ENCODE measurements at places on chromosomes 7 and 10.
A peak's percentile ranks its signal among the peaks of the same experiment; 100 is the strongest.

- no peak for DNase-seq
Measured at GRCh38 chr7:12531784-12532183, 38.7 kb upstream of the SCIN start.

DNA sequence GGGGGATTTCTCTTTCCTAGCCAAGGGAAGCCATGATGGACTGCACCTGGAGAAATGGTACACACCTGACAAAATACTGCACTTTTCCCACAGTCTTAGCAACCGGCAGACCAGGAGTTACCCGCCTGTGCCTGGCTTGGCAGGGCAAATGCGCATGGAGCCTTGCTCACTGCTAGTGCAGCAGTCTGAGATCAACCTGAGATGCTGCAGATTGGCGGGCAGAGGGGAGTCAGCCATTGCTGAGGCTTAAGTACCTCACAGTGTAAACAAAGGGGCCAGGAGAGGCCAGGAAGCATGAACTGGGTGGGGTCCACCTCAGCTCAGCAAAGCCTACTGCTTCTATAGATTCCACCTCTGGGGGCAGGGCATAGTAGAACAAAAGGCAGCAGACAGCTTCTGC, 49.4 kb downstream of the OR13A1 start:
- no peak for DNase-seq

- no peak for DNase-seq
Measured at GRCh38 chr10:52615756-52616394, 156.7 kb downstream of the MBL2 start.

GRCh38 chr7:87058744-87059524, 520 bp downstream of the ELAPOR2 start:
- no peak for DNase-seq

- no peak for DNase-seq
Measured at GRCh38 chr7:18356191-18356645, 139.3 kb upstream of the HDAC9 start.

DNA sequence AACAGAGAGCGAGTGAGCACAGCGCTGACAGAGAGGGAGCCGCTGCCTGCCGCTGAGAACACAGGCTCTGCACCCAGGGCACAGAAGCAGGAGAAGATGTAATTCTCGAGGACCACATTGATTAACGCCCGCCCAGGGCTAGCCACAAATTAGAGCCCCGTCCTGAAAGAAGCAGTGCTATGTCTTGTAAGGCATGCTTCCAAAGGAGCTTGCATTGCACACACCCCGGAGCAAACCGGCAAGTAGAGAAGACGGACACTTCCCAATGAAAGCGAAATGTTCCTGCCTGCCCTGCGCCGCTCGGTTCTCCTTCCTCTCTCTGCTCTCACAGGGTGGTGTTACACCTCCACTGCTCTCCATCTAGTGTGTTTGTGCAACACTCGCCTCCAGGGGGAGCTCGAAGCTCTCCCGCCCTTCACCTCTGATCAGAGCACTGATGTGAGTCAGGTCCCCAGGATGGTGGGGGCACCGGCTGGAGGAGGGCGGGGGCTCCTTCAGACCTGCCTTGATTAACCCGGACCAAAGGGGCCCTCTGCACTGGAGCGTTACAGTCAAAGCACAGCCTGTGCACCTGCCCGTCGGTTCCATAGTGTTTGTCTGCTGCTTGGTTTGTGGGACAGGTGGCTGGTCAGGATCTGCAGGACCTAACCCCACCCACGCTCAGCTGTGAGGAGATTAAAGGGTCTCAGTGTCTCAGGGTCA, 316.5 kb downstream of the ADARB2 start:
- DNase-seq, result peak; percentile 49

DNA sequence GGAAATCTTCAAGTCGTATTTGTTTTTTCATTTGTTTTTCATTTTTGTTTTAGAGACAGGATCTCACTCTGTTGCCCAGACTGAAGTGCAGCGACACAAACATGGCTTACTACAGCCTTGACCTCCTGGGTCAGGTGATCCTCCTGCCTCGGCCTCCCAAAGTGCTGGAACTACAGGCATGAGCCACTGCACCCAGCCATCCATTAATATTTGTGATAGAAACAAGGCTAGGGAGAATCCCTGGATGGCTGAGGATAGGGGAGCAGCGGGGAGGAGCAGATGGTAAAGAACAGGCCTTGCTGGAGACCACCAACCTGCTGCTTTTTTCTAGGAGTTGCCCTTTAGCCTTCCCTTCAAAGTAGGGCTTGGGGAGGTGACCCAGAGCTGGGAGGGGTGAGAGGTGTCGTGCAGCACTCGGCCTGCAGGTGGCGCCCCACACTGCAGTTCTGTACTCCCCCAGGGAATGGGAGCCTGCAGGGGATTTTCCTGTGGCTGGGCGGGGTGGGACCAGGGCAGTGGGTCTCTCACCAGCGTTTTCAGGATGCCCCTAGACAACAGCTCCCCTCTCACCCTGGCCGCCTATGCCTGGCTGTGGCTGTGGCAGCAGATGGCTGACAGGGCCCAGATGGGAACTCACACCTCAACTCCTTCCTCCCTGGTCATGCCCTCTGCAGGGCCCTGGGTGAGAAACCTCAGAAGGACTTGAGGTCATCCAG, 12.6 kb upstream of the CDH23 start:
- DNase-seq, result peak; percentile 40

DNA sequence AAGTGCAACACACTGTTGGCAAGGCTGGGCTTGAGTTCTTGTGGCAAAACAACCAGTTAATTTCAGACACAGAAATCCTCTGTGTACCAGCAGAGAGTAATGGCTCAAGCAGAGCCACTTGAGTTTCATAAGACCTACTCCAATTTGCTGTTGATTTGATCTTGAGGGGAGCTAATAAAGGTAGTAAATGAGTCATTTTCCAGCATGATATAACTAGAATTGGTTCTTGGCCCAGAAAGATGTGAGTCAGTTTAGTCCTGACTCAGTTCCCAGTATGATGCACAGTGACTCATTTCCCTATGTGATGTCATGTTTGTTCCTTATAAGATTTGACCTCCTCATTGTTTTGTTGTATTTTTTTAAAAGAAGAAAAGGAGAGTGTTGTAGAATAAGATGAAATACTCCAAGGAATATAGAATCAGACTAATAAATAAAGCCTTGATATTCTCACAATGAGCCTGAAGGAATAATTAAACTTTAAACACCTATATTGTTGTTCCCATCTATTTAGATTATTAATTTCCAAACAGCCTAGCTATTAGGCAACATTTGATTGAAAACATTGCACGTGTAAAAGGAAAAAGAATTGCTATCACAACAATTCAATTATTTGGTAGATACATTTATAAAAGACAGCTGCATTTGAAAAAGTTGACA, 186.2 kb downstream of the REEP3 start:
- DNase-seq, result peak; percentile 97

DNA sequence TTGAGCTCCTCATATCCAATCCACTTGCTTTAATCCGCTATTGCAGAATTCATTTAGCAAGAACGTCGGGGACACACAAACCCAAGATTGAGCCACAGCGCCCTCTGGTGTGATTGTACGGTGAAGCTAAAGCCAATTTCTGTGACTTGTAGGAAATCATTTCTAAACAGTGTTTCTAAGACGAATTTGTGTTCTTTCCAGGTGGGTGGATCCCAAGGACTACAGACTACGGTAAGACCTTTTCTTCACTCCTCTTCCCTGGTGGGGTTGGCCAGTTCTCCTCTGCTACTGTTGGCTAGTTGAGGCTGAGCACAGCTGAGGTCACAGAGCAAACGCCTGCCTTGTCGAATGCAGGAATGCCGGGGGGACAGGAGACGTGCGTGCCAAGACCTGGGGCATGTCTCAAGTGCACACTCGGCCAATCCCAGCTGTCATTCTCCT, 5.2 kb downstream of the DMBT1 start:
- DNase-seq, result peak; percentile 83

DNA sequence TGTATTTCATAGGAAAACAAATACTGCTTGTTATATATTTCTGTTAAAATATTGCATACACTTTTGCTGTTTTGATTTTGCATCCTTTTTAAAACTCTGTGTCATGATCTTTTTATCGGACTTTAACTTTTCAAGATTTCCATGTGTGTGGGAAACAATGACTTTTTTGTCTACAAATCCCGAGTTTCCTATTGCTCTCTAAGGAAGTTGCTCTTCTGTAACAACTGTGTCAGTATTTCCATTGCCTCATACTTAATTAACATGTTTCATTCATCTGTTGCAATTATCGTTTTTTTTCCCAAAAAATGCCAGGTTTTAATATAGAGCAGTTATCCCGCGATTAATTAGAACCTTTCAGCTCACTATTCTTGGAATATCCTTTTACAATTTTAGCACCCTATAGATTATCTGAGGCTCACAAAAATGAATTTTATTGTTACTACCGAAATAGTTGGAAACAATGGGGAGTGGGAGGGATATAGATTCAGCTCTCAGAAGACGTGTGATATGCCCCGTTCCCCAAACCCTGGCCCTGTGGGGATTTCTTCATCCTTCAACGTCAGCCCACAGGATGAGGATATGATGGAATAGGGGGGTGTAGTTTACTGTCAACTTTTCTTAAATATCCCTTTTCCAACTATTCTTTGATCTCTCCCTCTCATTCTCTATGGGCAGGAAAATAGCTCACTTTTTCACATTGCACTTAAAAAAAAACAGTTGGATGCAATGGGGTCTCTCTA, 297.6 kb upstream of the IGFBP3 start:
- no peak for DNase-seq

DNA sequence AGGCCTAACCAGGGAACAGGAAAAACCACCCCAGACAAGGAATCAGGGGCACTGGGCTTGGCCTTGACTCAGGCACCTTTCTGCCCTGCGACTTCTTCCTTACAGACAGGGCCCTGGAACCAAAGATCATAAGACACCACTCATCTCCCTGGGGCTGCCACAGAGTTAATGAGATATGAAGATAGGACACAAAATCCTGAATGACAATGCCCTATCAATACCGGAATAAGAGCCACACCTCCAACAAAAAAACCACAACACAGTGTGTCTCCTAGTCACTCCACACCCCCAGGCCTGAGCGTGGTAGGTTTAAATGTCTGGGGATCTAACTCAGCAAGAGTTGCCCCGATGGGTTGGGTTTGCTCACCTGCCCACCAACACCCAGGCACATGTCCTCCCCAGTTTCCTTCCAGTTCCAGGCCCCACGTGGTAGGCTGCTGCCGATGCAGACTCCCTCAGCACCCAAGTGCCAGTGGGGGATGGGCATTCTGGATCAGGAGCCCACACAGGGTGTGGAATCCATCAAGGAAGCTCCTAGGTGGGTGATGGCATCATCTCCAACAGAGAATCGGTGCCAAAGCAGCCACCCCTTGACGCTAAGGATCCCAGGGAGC, 3.9 kb downstream of the DLG5 start:
- no peak for DNase-seq

- no peak for DNase-seq
Measured at GRCh38 chr10:76645341-76645740, 992.3 kb downstream of the KCNMA1 start.

DNA sequence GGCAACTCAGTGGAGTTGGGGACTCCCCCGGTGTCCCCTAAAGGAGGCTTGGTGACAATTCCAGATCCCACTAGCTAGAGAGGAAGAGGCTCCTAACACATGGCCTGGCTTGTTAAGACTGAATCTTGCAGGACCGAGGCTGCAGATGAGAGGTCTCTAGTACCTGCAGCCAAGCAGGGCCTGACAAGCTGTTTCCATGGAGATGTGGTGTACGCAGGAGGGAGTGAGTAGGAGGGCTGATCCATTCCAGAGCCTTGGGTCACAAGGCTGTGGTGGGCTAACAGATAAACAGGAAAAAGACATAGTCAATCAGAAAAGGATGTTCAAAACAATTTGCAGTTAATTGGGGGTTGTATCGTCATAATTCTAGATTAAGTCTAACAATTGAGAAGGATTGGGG, 77.3 kb upstream of the MKLN1 start:
- DNase-seq, result no peak

Measured in brain microvascular endothelial cell (primary cell).